ENCODE measurements at places on chromosomes 3 and 15.

DNA sequence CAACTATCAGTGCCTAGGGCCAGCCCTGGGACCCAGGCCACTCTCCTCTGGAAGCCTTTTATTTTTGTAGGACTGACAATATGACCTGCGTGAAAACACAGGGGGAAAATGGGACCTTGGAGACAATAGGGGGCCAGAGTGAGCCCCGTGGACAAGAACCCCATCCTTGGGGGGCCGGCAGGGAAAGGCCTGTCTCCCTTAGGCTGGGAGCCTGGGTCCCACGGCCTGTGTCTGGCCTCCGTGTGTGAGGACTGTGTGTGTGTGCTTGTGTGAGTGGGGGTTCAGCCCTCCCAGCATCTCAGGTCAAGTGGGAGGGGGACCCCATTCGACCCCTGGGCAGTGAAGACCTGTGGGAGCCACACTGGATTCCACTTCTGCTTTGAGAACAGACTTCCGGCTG lies 53.3 kb downstream of the EXOG start:
- no peak for DNase-seq

GRCh38 chr3:10599017-10599416 lies 93.6 kb upstream of the ATP2B2 start:
- DNase-seq: no peak

DNA sequence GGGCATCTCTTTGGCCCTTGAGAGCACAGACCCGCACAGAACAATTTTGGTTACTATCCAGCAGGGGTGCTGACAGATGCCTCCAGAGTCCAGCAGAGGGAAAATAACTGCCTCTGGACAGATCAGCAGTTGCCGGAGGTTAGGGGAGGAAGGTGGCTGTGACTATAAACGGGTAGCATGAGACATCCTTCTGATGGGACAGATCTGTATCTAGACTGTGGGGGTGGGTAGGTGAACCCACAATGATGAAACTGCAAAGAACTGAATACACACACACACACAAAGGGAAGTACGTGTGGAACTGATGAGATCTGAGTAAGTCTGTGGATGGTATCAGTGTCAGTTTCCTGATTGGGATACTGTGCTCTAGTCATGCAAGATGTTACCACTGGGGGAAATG lies 21.2 kb downstream of the ADAMTS7 start:
- DNase-seq: no peak

DNA sequence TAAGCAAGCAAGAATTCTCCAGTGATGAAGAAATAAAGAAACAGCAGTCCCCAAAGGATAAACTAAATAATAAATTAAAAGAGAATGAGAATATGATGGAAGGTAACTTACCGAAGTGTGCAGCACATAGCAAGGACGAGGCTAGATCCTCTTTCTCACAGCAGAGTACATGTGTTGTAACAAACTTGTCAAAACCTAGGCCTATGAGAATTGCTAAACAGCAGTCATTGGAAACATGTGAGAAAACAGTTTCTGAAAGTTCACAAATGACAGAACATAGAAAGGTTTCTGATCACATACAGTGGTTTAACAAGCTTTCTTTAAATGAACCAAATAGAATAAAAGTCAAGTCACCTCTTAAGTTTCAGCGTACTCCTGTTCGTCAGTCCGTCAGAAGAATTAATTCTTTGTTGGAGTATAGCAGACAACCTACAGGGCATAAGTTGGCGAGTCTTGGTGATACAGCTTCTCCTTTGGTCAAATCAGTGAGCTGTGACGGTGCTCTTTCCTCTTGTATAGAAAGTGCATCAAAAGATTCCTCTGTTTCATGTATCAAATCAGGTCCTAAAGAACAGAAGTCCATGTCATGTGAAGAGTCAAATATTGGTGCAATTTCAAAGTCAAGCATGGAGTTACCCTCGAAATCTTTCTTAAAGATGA lies 4.5 kb upstream of the SCG5 start:
- peak; percentile 30 for DNase-seq

DNA sequence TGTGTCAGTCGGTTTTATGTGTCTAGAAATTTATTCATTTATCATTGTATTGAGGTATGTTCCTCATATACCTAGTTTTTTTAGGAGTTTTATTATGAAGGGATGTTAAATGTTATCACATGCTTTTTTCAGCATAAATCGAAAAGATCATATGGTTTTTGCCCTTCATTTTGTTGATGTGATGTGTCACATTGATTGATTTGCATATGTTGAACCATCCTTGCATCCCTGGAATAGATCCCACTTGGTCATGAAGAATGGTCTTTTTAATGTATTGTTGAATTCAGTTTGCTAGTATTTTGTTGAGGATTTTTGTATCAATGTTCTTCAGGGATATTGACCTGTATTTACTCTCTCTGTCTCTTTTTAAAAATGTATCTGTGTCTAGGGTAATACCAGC lies 230.3 kb downstream of the RAP2B start:
- no peak for DNase-seq

- DNase-seq: no peak
Measured at GRCh38 chr3:53049987-53050386, 4.1 kb upstream of the SFMBT1 start.

GRCh38 chr3:129665024-129665768 lies 58.7 kb upstream of the PLXND1 start:
- DNase-seq: peak; percentile 50

- DNase-seq: no peak
Measured at GRCh38 chr3:47579875-47580274, 1.2 kb upstream of the CSPG5 start.

DNA sequence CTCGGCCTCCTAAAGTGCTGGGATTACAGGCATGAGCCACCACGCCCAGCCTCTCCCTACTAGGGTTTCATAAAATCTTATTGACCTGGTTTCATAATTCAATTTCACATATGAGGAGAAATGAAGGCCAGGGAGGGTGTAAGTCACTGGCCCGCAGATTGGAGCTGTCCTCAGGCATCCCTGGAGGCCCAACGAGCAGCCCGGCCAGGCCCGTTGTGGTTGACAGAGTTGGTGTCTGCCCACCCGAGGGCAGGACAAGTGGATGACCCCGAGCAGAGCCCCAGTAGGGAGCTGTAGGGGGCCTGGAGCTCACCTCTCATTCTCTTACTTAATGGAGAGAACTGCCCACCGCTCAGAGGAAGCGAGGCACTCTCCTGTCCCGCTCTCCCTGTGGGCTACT lies 78.9 kb downstream of the CPN2 start:
- DNase-seq: no peak

DNA sequence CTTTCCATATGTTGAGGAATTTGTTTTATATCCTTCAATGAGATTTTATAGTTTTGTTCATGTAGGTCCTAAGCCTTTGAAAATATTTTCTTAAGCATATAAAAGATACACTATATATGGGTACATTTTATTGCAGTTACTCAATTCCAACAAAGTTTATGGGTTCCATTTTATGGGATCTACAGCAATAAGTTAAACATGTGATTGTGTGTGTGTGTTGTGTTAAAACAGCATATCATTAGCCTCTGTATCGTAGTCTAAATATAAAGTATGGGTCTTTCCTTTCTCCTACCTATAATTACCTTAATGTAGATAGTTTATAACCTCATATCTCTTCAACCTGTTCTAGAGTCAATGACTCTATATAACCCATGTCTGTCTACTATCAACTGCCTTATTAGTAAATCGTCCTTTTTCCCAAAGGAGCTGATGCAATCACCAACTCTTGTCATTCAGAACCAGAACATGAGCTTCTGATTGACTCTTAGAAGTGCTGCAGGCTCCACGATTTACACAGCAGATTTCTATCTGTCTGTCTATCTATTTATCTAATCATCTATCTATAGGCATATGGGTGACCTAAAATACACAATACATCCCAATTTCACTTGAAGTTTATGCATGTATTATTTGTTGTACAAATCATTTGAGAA lies 512.6 kb upstream of the CBLB start:
- no peak for DNase-seq

GRCh38 chr3:58370407-58370806 lies 37.7 kb downstream of the PXK start:
- DNase-seq: no peak

- no peak for DNase-seq
Measured at GRCh38 chr3:124293584-124293983, 301.7 kb upstream of the ROPN1 start.

- no peak for DNase-seq
Measured at GRCh38 chr3:156687023-156687422, 12.6 kb downstream of the TIPARP start.

GRCh38 chr3:197244751-197245150 lies 53.7 kb downstream of the DLG1 start:
- DNase-seq: no peak
